ENCODE measurements at places on chromosomes 1 and 21.

GRCh38 chr21:42534421-42535378 lies 21.0 kb downstream of the SLC37A1 start:
- peak; percentile 36 for DNase-seq

DNA sequence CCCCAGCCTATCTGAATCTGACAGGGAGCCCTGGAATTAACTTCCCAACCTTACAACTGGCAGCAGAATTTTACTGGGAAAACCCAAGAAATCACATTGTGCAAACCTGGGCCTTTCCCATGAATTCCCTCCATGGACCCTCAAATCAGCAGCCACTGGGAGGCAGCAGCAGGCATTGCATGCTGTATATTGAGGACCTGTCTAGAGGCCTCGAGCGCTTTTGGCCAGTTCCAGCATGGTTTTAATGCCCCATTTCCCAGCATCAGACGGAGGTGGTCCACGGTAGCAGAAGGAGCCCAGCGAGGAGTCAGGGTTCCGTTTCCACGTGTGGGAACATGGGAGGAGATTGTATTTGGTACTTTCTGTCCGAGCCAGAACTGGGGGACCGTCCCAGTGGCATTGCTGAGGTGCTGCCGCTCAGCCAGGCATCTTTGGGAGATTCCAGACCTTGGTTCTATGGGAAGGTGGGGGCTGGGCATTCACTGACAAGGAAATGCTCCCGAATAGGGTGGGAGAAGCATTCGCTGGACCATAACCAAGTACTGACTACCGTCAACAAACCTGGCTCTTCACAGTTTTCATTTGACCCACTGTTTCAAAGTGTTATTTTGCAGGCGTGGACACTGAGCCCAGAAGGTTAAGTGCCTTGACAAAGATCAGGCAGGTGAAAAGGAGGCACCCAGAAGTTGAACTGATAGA lies 15.9 kb downstream of the BMP8A start:
- DNase-seq: no peak

- no peak for DNase-seq
Observed at GRCh38 chr1:111882986-111883560, 106.4 kb downstream of the KCND3 start.

DNA sequence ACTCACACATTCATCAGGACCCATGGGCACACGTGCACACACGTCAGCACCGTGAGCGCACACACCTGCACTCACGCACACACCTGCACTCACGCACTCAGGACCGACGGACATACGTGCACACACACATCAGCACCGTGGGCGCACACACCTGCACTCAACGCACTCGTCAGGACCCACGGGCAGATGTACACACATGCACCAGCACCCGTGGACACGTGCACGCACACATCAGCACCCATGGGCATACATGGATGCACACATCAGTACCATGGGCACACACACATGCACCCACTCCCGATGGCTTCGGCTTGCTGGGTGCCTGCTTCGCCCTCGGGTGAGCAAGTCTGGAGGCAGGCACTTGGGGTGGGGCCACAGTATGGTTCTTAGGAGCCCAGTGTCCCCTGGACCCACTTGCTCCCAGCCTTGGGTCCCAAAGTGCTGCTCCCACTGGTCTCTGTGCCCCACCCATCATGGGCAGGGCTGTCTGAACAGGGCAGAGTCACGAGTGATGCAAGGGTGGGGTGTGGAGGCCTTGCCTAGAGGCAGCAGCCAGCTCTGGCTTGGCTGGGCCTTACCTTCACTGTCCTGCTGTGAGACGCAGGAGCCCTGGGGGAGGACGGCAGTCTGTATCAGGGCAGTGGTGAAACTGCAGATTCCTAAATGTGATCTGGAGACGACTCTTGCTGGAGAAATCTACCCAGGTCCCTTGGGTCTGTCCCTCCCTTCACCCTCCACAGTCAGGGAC lies 49.8 kb downstream of the SKI start:
- DNase-seq: no peak

DNA sequence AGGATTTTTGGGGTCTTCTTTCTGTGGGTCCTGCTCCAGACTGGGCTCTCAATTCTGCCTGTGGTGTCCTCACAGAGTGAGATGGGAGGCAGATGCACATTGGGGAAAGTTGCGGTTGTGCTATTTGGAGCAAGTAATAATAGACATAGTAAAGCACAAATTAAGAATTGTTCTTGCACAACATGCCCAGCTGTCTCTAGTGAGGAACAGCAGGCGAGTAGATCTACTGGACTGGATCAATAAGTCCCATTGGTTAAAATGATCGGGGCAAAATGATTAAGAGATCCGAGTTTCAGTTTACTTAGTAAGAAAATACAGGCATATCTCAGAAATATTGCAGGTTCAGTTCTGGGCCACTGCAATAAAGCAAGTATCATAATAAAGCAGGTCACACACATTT lies 448.3 kb upstream of the PROX1 start:
- no peak for DNase-seq

Measured in amygdala (tissue), 56 donors.